ENCODE measurements at places on chromosomes 4 and X. TPM values are rescaled to one million over a fixed set of nuclear protein-coding genes. Genes with fewer than 3 reads are reported as not detected.
A peak's percentile ranks its signal among the peaks of the same experiment; 100 is the strongest.

DNA sequence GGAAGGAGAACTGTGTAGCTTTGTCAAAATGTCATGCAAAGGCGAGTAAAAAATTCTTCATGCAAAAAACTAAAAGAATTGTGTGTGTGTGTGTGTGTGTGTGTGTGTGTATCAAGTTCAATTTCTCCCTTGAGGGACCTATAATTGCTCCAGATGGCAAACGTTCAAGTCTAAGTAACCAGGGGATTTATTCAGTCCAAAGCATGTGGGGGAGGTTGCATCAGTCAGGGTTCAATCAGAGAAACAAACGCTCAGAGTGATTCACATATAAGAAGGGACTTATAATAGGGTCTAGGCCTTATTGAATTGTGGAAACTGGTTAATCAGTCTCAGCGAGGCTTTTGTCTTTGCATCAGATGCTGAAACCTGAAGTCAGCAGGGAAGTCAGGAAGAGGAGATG, 5.0 kb downstream of the DCAF8L1 start:
- no peak for DNase-seq

- no peak for DNase-seq
Observed at GRCh38 chr4:102569200-102569599, 68.0 kb downstream of the NFKB1 start.

Gene SCLT1
- 21.3 TPM for total RNA-seq

DNA sequence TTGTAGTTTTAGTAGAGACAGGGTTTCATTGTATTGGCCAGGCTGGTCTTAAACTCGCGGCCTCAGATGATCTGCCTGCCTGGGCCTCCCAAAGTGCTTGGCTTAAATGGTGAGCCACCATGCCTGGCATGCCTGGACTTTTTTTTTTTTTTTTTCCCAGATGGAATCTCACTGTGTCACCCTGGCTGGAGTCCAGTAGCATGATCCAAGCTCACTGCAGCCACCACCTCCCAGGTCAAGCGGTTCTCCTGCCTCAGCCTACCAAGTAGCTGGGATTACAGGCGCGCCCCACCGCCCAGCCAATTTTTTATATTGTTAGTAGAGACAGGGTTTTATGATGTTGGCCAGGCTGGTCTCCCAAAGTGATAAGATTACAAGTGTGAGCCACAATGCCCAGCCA, 8.4 kb downstream of the UBE2K start:
- DNase-seq = no peak

- no peak for DNase-seq
Observed at GRCh38 chrX:134821370-134821769, 163.1 kb upstream of the PLAC1 start.

Gene TCEAL6
- total RNA-seq = not detected

- no peak for DNase-seq
Observed at GRCh38 chr4:175109933-175110332, 191.8 kb downstream of the ADAM29 start.

DNA sequence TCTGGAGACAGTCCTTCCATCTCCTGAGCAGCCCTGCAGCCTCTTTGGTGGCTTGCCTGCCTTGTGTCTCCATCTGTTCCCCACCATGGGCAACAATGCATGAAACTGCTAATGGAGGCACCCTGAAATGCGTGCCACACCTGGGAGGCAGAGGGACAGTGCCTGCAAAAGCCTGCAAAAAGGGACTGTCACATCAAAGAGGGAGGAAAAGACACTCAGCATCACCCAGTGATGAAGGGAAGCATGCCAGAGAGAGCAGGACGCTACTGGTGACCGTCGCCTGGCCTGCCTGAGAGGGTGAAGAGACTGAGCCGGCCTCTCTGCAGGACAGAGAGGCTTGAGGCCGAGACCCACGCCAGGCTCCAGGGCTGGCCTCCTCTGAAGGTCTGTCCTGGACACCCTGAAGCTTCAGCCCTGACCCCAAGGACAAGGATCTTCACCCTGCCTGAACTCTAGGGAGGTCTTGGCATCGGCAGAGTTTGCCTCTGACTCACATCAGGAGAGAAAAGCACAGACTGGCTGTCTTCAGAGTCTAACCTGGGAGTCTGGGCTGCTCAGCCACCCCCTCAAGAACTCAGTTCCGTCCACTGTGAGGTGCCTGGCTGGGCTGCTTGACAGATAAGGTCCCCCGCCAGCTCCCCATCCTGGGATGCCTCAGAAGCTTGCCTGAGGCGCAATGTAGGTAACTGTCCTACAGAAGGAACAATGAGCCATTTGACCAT, 8.1 kb downstream of the ACSL1 start:
- DNase-seq = peak; percentile 45

DNA sequence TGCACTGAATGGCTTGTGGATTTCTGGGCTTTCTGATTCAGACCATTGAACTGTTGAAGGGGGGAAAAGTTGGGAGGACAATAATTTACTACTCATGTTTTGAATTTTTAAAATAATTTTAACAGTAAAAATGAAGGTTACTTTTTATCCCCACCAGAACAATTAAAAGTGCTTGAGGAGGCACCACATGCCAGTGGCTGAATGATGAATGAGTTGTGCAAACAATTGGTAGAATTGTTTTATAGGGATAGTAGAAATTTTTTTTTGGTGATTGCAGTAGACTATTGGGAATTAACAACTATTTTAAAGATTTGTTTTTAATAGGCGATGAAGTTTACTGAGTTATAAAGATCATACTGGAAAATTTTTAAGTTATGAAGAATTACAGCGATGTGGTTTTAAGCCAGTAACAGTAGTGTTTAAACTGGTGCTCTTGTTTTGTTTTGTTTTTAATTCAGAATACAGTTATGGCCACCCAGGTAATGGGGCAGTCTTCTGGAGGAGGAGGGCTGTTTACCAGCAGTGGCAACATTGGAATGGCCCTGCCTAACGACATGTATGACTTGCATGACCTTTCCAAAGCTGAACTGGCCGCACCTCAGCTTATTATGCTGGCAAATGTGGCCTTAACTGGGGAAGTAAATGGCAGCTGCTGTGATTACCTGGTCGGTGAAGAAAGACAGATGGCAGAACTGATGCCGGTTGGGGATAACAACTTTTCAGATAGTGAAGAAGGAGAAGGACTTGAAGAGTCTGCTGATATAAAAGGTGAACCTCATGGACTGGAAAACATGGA, 2.7 kb downstream of the REST start:
- DNase-seq = peak; percentile 61

Gene IRAK1
- 260 TPM for total RNA-seq

All from K562 (cell line).